ENCODE measurements at places on chromosomes 2 and 18. TPM values are rescaled to one million over a fixed set of nuclear protein-coding genes. Genes with fewer than 3 reads are reported as not detected.

Gene C2orf42
- total RNA-seq, result 15.6 TPM

Gene PNKD
- 28.4 TPM for total RNA-seq

Gene MROH2A
- total RNA-seq, result not detected

Gene DCDC2C
- not detected for total RNA-seq

Gene SLC14A1
- not detected for total RNA-seq

Gene FAP
- total RNA-seq, result not detected

Gene TNS1
- not detected for total RNA-seq

Gene IFIH1
- 5.1 TPM for total RNA-seq

Gene CABLES1
- 3.5 TPM for total RNA-seq

Gene HOXD12
- total RNA-seq, result not detected

Gene ADD2
- 29.8 TPM for total RNA-seq

Gene SLC11A1
- total RNA-seq, result 1.2 TPM

Gene TUBA4B
- not detected for total RNA-seq

Gene CDK5R2
- 0.07 TPM for total RNA-seq

Gene AQP12B
- total RNA-seq, result not detected

Gene KCNF1
- total RNA-seq, result 1.6 TPM

Gene CYP27A1
- not detected for total RNA-seq

Gene CFAP53
- total RNA-seq, result 0.35 TPM

Gene SIX3
- 0.17 TPM for total RNA-seq

Measured in NCI-H460 (cell line).